ACHN (cell line): ENCODE measurements at places on chromosomes 4 and X.

GRCh38 chrX:84501798-84502628, at the start of gene HDX:
Gene HDX (minus strand): TSS chrX:84502453. CDS start chrX:84475397, 27,056 bp downstream.
- DNase-seq: peak; percentile 77

DNA sequence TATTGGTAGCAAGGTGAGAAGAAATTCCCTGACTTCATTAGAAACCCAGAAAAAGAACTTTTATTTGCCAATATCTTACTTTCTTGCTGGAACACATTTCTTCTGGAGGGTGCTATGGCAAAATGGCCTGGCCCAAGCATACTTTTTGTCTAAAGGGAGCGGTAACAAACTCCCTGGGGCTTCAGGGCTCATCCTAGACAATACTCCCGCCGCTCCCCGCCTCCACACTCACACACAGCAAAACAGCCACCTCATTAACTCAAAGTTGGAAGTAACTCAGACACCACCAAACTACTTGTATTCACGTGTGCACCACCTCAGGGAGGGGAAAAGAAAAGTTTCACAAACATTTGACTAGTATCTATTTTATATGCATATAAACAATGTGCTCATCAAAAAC, 75.7 kb downstream of the IGSF1 start:
- DNase-seq: no peak

DNA sequence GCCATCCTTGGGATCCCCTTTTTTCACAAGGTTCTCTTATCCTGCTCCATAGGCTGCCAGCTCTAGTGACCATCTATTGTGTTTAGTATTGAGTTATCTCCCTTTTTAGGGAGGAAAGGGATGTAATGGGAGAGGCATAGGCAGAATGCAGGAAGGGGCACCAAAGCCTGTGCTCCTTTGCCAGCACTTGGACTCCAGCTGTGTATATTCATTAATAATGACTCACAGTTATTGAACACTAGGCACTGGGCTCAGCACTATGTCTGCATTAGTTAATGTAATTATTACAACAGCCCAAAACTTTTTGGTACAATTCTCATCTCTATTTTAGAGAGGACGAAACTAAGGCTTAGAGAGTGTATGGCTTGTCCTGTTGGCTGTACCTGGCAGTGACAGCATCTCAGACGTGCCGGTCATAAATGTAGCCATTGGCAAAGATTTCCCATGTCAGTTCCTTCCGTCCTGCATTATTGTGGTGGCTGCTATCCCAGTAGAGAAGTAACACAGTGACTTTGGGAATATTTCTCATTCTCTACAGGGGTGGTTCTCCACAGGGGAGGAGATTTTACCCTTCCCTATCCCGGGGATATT, 90.3 kb downstream of the AFF1 start:
- no peak for DNase-seq

GRCh38 chrX:66200050-66200664, 36.1 kb downstream of the HEPH start:
- DNase-seq: no peak

- DNase-seq: no peak
Measured at GRCh38 chr4:149047368-149047767, 605.2 kb upstream of the NR3C2 start.

DNA sequence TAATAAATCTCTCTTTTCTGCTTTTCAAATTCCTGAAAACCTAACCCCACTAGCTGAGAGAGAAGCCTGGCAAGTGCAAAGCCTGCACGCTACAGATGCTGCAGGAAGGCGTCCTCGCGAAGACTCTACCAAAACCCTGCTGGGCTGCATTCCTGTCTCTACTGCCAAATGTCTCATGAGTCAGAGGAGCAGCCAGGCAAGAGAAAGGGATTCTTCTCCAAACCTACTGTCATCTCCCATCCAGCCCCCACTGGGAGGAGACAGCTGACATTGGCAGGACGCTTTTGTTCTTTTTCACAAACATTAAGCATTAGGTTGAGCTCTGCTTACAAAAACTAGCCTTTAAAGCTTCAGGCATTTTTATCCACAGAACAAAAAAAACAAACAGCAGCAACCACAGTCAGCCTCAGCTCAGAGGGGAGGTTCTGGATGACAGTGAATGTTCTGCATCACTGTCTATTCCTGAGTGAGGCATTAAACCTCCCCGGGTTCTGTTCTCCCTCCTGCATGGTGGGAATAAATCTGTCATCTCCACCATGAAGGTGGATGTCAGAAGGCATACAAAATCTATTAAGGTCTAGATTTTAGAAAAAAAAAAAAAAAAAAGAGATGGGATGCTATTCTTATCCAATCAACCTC, 18.0 kb downstream of the CRMP1 start:
- DNase-seq: peak; percentile 10

DNA sequence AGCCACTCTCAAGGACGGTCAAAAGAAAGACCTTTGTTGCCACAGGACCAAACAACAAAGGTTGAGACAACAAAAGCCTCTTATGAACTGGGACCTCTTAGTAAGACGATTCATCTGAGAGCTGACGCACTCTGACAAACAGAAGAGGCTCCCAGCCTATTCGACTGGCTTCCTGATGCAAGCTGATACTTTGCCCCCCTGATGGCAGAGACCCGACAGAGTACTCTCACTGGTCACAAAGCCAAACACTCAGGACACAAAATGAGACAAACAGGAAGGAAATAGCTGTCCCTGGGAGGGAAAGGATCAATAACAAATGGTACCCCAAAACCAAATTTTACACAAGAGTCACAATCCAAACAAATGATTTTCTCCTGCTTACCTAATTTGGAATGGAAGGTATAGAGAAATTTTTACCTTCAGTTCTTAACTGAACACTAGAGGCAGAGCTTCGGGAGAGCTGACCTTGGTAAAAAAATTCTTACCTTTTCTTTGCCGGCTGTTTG, 75.2 kb upstream of the PLAC8 start:
- no peak for DNase-seq

DNA sequence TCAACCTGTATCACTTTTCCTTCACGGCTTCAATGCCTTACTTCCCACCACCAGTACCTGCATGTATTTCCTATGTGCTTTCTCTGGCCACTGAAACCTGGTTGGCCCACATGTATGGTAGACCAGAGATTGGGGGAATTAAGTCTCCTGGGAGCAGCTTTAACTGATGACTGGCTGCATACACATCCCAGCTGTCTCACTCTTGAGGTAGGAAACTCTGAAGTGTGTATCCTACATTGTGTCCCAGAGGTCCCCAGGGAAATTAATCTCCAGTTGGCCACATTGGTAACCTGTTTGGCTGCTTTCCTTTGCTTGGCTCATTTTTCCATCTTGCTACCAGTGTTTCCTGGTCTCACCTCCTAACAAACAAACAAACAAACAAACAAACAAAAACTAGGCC, 124.4 kb downstream of the ZNF827 start:
- DNase-seq: no peak

- peak; percentile 25 for DNase-seq
Measured at GRCh38 chrX:38627683-38628082, 66.3 kb downstream of the TSPAN7 start.

DNA sequence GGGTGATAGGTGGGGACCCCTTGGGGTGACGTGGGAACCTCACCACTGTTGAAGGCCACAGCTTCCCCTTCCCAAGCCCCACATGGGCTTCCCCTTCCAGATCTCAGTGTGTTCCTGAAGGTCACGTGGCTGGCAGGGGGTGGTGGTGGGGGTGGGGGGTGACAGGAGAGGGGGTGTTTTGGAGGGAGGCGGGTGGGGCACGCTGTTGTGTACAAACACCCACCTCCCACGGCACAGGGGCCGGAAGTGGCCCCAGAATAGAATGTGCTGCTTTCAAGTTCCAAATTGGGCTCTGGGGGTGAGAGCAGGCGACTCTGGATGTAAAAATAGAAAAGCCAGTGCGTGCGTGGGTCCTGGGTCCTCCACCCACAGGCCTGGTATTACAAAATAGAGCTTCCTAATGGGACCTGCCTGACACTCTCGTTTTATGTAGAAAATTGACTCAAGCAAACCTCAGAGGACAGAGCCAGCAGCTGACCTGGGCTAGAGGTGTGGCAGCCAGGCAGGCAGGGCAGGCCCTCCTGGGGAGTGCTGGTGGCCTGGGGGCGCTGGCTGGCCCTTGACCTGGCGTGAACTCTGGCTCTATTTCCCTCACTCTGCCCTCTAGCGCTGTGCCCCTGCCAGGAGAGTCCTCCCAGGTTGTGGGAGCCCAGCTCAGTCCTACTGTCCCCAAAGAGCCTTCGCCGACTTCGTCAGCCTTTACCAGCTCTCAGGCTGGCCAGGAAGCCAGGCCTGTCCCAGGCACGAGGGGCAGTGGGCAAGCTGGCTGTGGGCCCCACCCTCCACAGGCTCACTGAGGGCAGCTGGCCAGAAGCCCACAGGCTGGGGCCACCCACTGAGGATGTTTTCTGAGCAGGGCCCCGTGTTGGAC, 5.4 kb upstream of the SH3BP2 start:
- DNase-seq: no peak

DNA sequence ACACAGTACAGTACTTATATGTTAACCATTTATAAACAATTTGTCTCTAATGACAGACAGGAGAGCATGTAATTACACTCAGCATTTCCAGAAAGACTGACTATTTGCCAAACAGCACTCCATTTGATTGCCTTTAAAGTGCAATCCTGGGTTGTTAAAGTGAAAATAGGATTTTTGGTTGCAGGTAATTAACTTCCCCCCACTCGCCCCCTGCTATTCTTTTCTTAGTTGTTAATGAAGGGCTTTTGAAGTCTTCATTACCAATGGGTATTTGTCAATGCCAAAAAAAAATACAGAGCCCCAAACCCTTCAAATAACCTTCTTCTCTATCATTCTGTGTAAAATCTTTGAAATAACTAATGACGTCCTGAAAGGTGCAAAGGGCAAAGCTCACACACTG, 825.6 kb downstream of the STPG2 start:
- DNase-seq: no peak

DNA sequence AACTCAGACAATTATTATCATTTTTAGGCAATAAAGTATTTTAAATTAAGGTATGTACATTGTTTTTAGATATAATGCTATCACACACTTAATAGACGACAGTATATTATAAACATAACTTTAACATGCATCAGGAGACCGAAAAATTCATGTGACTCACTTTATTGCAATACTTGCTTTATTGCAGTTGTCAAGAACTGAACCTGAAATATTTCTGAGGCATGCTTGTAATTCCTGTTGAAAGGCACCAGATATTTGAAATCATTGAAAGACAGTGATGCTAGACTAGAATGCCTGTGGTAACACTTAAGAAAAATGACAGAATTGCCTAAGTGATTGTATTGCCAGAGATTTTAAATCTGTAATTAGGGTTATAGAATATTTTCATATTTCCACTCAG, 175.6 kb upstream of the MAGEB2 start:
- no peak for DNase-seq

DNA sequence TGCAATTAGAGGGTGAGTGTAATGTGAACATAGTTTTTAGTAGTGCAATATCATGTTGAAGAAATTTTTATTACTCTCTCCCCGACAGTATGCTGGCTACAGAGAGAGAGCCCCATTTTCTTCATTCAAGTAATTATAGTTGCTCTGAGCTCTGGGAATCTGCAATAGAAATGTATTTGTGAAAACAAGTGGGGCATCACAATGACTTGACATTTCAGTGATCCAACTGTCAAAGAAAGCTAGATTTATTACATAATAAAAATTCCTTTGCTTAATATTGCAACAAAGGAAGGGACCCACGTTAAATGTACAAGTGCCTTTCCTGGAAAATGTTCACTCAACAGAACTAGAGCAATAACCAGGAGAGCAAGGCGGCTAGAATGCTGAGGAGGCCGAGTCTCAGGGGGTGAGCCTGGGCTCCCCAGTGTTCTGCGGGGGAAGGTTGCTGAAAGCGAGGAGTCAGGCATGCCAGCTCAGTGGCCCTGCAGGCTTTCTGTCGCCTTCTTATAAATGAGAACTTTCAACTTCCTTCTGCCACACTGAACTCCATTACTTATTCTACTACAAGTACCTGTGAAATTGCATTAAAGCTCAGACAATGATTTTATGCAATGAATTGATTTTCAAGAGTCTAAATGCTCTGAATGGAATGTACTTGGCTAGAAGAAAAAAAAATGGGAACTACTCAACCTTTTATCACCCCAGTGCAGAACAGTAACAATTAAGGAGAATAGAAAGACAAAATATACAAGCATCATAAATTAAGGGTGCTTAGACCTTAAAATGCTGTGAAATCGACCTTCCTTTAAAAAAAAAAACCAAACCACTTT, 476.4 kb downstream of the AFF2 start:
- no peak for DNase-seq

DNA sequence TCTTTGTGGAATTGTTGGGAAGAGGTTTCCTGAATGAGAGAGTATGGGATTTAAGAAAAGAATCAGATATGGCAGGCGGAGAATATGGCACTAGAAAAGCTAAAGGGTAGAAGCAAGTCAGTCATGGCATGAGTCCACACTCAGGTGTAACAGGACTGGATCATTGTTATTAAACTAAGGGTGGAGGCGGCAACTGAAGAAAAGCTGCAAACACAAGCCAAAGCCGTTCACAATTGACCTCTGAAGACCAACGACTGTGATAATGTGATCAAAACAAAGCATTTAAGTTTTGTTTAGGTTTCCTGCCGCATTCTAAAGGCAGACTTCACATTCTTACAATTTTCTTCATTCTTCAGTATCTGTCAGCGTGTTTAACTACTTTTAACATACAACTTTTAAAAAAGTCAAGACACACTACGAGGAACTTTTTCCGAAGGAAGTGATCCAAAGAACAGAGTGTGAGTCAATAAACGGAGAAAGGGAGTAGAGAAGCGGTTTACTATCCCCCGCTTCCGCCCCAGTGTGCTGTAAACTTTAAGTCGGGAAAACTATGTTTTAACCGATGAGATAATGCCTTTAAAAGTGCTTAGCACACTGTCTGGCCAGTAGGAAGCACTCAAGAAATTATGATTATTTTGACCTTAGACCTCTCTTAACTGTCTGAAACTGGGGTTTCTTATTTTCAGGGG, 909 bp upstream of the SLAIN2 start:
- DNase-seq: peak; percentile 56

GRCh38 chr4:12963291-12963690, 520.8 kb downstream of the RAB28 start:
- DNase-seq: no peak

- DNase-seq: peak; percentile 60
Measured at GRCh38 chr4:139300431-139301112, 733 bp upstream of the NAA15 start.

DNA sequence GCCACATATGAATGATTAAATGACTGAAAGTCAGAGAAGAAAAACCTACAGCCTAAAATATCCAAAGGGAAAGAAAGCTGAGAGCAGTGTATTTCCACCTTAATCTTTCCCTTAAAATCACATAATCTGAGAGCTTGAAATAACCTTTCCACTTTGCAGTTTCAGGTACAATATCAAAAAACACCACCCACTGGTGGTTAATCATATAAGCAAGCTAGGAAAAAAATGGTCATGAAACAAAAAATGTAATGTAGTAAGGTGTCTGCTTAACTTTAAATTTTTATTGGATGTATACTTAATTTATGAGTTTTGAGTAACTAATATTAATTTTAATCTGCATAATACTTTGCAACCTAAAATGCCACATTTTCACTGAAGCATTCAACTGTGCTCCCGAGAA, 3.2 kb downstream of the PRDM5 start:
- DNase-seq: no peak

GRCh38 chr4:173501592-173502150, 28.4 kb downstream of the HAND2 start:
- no peak for DNase-seq
